ENCODE measurements at places on chromosomes 7 and 10.
A peak's percentile ranks its signal among the peaks of the same experiment; 100 is the strongest.

DNA sequence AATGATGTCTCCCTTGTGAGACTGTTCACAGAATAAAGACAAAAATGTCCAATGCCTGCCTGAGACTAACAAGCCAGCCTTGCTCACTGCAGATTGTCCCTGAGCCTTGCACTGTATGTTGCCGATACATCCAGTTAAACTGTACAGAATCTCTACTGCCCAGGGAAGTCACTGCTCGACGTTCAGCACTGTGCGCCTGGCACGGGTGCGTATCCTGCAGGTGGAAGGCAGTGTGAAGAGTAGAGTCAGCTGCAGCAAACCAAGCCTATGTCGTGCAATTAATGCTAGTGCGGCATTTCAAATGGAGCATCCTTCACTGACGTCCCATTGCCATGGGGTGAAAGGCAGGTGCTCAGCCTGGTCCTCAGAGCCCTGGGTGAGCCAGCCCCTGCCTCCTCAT lies 132.9 kb downstream of the TNS3 start:
- DNase-seq, result no peak

- no peak for DNase-seq
These were observed 398.1 kb upstream of the PRKCQ start for GRCh38 chr10:6978187-6978627.

DNA sequence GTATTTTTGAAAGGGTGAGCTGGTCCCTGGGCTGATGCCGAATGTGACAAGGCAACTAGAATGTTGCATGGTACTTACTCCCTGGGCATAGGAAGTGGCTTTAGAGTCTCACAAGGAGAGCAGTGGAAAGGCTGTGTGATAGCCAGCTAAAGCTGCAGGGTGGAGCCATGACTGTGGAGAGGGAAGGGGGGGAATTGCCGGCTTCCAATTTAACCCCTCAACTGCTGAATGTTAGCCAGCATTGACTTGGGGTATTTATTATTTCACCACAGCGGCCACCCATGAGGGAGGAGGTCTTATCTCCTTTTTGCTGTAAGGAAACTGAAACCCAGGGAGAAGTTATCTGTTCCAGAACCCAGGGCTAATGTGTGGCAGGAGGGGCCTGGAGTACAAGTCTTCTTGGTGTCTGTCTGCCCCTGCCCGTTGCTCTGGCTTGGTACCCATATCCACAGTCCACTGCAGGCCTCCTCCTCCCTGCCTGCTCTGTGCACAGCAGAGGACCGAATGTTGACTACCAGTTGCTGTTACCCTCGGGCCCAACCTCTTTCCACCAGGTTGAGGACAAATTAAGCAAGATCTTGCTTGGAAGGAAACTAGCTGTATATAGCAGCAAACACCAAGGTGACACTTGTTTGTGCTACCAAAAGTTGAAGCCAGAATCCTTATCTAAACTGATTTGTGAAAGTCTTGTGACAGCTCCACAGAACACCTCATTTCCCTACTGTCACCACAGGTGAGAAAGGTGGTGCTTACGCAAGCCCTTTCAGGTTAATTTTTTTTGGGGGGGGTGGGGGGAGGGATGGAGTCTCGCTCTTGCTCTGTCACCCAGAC lies 37.6 kb downstream of the WBP1L start:
- DNase-seq, result no peak

GRCh38 chr7:128874140-128875031 lies 11.7 kb downstream of the ATP6V1F start:
- no peak for DNase-seq

- no peak for DNase-seq
These were observed 36.8 kb downstream of the CHST3 start for GRCh38 chr10:72001033-72001395.

DNA sequence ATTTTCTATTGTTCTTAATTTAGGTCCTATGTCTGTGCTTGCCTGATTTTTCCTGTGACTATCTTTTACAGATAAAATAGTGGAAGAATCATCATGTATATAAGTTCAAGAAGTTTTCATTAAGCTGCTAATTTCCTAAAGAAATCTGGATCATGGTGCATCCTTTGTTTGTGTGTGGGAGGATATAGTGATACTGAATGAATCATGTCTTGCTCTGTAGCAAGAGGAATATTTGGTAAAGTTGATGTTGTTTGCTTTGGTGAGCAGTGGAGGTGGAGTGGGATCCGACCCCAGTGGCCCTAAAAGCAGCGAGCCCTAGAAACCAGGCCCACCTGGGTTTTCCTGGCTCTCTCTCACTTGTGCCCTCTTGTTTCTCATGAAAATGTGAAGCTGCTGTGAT lies 83.7 kb downstream of the CCNY start:
- no peak for DNase-seq

GRCh38 chr7:27065709-27066108 lies 30.1 kb downstream of the HOXA1 start:
- DNase-seq, result no peak

DNA sequence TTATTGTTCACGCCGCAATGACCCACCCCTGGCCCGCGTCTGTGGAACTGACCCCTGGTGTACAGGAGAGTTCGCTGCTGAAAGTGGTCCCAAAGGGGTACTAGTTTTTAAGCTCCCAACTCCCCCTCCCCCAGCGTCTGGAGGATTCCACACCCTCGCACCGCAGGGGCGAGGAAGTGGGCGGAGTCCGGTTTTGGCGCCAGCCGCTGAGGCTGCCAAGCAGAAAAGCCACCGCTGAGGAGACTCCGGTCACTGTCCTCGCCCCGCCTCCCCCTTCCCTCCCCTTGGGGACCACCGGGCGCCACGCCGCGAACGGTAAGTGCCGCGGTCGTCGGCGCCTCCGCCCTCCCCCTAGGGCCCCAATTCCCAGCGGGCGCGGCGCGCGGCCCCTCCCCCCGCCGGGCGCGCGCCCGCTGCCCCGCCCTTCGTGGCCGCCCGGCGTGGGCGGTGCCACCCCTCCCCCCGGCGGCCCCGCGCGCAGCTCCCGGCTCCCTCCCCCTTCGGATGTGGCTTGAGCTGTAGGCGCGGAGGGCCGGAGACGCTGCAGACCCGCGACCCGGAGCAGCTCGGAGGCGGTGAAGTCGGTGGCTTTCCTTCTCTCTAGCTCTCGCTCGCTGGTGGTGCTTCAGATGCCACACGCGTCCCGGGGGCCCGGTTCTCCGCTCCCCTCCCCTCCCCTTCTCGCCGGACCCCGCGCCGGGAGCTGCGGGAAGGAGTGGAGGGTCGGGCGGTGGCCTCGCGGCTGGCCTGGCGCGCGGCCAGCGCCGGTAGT lies at the start of gene CBX3:
TSS of gene CBX3 (plus strand) at position 499 of the 772 bp plus-strand sequence. CDS start 1,254 bp downstream, outside the sequence.
- DNase-seq, result peak; percentile 90

- no peak for DNase-seq
These were observed 102.5 kb downstream of the SAMD9 start for GRCh38 chr7:93015101-93015778.

GRCh38 chr10:113746217-113746957 lies 5.1 kb upstream of the PLEKHS1 start:
- no peak for DNase-seq

DNA sequence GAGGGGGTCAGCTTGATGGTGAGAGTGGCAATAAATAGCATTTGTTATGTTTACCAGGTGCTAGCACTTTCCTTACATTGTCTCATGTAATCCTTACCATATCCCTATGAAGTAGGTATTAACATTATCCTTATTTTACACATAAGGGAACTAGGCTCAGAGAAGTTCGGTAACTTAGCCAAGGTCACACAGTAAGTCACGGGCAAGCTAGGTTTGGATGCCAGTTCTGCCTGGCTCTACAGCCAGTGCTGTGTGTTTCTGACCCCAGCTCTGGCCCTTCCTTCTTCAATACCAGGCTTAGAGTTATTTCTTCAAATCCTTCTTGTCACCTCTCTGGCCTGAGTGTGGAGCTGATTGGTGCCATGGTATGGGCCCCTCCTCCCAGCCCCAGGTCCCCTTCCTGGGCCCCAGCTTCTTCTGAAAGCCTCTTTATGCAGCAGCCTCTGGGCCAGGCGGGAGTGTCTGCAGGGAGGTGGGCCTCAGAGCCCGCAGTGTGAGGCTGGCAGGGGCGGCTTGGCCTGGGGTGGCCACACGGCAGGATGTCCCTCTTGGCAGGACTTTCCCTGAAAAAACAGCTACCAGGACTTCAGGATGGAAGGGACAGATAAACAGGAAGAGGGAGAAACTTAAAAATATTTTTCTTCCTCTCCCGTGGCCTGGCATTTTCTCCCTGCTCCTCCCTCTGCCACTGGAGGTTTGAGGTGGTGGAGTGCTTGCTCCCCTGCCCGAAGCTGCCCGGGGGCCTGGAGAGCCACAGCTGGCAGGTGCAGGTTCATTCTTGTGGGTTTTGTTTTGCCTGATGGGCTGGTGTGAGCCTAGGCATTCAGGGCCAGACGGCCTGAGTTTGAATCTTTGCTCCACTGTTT lies 20.6 kb downstream of the PALD1 start:
- DNase-seq, result no peak

- DNase-seq, result no peak
These were observed 114.3 kb downstream of the FAM53B start for GRCh38 chr10:124629842-124630241.

DNA sequence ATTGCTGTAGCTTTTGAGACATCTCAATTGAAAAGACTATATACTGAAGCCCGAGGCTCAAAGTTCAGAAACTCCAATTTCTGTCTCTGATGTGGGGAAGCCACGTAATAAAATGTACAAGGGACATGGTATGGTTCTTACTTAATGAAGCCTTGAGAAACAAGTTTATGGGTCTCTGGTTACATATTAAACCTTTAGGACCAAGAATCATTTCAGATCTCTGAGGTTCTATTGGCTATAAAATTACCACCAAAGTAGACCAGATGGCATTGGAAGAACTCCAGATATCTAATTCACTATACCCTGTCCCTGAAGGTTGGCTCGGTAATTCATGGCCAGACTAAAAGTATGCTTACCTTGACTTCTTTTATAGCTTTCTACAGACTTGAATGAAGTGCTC lies 23.7 kb downstream of the STAMBPL1 start:
- no peak for DNase-seq

GRCh38 chr7:92634924-92635519 lies 44.8 kb upstream of the FAM133B start:
- DNase-seq, result no peak

GRCh38 chr7:155685070-155685790 lies 40.8 kb downstream of the RBM33 start:
- DNase-seq, result no peak

GRCh38 chr7:411677-412312 lies 107.9 kb downstream of the PDGFA start:
- DNase-seq, result no peak

- no peak for DNase-seq
These were observed 20.4 kb downstream of the LRMDA start for GRCh38 chr10:75451831-75452230.

DNA sequence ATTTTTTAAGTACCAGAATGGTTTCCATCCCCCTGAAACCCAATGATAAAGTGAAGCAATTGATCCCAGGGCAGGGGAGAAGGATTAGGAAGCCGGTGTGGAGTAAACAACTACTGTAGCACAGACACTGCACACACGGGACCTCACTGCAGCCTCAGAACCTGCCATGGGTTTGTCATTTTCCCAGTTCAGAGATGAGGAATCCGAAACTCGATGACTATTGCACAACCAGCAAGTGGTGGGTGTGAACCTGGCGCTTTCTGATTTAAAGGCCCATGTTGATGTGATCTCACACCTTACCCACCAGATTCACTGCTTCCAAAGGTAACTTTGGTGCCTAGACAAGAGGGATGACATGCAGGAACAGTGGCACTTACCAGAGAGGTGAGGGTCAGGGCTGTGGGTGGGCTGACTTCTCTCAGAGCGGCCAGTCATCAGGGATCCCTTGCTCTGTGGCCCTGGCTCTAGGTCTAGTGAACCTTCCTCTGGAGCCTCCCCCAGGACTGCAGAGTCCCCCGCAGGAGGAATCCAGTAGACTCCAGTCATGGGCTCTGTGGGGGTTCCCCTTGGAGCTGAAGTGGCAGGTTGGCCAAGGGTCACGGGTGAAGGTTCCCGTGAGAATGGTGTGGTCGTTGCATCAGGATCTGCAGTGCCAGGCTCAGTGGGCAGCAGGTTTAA lies 62.8 kb downstream of the PKD1L1 start:
- no peak for DNase-seq

DNA sequence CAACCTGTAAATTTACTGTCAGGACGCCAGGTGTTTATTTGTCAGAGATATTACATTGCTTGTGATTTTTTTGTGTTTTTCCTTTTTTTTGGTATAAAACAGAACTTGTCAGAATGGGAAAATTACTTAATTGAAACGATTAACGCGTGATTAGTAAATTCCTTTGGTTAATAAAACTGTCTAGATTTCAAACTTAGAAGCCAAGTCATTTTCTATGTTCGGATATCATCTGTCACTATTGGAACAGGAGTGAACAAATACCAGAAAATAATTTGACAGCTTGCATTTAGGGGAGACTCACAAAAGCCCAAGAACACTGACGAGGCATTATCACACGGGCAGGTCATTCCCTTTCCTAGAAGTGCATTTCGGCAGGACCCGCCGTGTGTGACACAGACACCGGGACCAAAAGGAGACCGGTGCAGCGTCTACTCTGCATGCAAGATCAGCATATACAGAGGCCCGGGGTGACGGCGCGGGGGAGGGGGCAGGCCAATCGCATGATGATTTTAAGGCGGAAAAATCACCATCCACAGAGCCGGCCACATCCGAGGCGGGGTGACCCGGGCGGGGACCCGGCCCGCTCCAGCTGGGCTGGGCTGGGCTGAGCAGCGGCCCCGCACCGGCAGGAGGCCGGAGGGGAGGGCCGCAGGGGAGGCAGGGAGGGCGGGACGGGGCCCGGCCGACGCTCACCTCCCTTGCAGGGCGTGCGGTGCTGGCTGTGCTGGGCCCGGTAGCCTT lies 841 bp downstream of the GLUD1 start:
- peak; percentile 48 for DNase-seq

DNA sequence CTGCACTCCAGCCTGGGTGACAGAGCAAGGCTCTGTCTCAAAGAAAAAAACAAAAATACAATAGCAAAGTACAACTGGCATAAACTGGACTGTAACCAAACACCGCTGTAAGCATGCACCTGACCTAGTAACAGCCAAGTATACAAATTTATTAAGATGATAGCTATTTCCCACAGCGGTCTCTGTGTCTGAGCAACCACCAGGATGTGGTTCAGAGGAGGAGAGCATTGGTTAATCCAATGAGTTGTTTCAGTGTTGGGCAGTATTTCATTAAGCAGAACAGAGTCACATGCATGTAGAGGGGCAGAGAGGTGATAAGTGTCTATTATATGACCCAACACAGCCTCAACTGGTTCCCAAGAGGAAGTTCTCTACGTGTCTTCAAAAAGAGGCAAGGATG lies 4.0 kb downstream of the SLC16A12 start:
- no peak for DNase-seq

DNA sequence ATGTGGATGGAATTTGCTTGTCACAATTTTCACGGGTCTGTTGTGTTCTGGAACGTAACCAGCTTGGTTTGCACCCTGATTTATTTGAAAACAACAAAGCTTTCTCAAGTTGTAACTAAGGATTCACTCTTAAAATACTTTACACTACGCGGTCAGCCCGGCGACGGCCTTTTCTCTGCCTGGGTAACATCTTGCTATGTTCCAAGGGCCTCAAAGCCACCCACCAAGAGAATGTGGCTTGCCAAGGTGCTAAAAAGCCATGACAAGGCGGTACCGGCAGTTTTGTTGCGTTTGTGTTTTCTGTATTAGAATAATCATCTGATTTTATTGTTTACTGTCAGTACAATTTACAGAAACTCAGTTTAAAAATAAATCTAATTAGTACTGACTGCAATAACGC lies 220.9 kb downstream of the SFMBT2 start:
- no peak for DNase-seq

All from breast epithelium (tissue), 4 donors.